Ureter (tissue), 1 donor: ENCODE measurements at places on chromosomes 6 and 20. TPM values are rescaled to one million over a fixed set of nuclear protein-coding genes. Genes with fewer than 3 reads are reported as not detected.

The PSMA7 gene
- total RNA-seq, result 181 TPM

GRCh38 chr20:62428002-62428372 is 648 bp upstream of the RBBP8NL start:
- DNase-seq, result no peak

GRCh38 chr20:63885264-63886053 is 9.5 kb upstream of the DNAJC5 start:
- DNase-seq, result no peak

GRCh38 chr20:63482021-63482587 is 9.6 kb upstream of the KCNQ2 start:
- no peak for DNase-seq

The LY6G6D gene
- total RNA-seq, result not detected

DNA sequence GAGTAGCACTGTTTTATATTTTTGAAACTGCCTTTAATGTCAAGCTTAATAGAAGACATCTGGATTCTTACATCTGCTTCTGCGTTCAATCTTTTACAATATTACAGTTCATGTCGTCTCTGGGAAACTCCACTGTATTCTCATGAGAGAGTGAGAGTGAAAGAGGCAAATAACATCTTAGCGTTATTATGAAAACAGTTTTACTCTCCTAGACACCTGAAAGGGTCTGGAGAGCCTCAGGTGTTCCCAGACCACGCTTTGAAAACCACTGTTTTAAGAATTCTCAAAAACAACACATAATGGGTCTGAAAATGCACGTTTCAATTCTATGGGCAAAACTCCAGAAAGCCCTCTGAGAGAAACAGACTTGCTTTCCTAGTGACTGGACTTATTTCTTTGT is 63.3 kb downstream of the ARHGAP18 start:
- no peak for DNase-seq

DNA sequence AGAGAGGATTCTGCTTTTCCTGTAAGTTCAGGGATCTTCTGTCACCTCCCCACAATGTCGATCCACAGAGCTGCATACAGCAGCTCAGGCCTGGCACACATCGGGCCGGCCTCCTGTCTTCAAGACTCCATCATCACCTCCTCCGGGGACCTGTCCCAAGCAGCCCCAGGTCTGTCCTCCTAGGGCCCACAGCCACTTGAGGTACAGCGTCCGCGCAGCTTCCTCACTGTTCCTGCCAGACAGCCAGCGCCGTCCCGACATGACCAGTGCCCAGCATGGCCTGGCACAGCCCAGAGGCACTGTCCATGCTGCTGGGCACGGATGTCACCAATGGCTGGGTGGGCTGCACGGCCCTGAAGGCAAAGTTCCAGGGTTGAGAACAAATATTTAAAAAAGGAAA is 101.6 kb downstream of the DLL1 start:
- no peak for DNase-seq
